ENCODE measurements at places on chromosomes 13 and 19. TPM values are rescaled to one million over a fixed set of nuclear protein-coding genes. Genes with fewer than 3 reads are reported as not detected.

Gene TDRD12
- polyA plus RNA-seq, result 0.26 TPM

Gene ERFL
- 0.29 TPM for polyA plus RNA-seq

Gene C13orf46
- 0.27 TPM for polyA plus RNA-seq

Gene FREM2
- polyA plus RNA-seq, result 42.5 TPM

Gene RAB8A
- polyA plus RNA-seq, result 74.3 TPM

Gene ZNF729
- polyA plus RNA-seq, result 0.09 TPM

Gene PTGER1
- polyA plus RNA-seq, result 7.4 TPM

DNA sequence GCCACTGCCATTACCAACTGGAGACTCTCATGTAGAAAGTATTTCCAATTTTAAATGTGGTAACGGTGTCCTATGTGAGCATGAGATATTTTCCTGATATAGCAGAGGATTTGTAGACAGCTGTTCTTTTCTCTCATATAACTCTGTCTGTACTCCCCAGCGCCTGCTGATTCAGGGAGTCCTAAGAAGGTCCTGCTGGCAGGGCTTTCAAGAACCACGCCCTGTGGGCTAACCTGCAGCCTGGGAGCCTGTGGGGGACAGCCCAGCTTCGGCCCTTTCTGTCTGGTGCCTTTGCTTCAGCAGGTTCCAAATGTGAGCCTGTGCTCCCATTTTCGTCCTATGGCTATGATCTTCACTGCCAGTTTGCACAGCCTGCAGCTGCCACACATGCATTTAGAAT, 316.8 kb downstream of the ATP8A2 start:
- H3K36me3 ChIP-seq, result no peaks in the 10 kb centered on the region
- H3K4me3 ChIP-seq, result no peak overlapping the region
- no peaks in the 10 kb centered on the region for H3K27me3 ChIP-seq
- no peaks in the 10 kb centered on the region for H3K4me1 ChIP-seq
- H3K27ac ChIP-seq, result no peak overlapping the region

GRCh38 chr13:75736173-75736572, 100.0 kb downstream of the LMO7 start:
- H3K36me3 ChIP-seq, result no peaks in the 10 kb centered on the region
- DNase-seq, result no peak
- no peak overlapping the region for H3K27ac ChIP-seq
- H3K4me3 ChIP-seq, result no peak overlapping the region

GRCh38 chr13:44378277-44378676, 4.7 kb downstream of the SERP2 start:
- H3K27me3 ChIP-seq, result peaks cover 18% of the 10 kb centered on the region
- no peaks in the 10 kb centered on the region for H3K4me1 ChIP-seq
- no peak overlapping the region for H3K4me3 ChIP-seq
- H3K36me3 ChIP-seq, result no peaks in the 10 kb centered on the region
- H3K27ac ChIP-seq, result no peak overlapping the region

DNA sequence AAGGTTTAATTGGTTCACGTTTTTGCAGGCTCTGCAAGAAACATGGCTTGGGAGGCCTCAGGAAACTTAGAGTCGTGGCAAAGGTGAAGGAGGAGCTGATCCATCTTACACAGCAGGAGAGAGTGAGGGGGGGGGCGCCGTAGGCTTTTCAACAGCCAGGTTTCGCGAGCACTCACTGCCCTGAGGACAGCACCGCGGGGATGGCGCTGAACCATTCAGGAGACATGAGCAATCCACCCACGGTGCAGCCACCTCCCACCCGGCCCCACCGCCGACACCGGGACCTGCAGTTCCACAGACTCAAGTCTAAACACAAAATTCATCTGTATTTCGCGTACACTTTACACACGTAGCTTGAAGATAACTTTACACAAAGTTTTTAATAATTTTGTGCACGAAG, 73.6 kb downstream of the KDM4B start:
- no peaks in the 10 kb centered on the region for H3K36me3 ChIP-seq
- no peaks in the 10 kb centered on the region for H3K27me3 ChIP-seq
- no peak overlapping the region for H3K27ac ChIP-seq

DNA sequence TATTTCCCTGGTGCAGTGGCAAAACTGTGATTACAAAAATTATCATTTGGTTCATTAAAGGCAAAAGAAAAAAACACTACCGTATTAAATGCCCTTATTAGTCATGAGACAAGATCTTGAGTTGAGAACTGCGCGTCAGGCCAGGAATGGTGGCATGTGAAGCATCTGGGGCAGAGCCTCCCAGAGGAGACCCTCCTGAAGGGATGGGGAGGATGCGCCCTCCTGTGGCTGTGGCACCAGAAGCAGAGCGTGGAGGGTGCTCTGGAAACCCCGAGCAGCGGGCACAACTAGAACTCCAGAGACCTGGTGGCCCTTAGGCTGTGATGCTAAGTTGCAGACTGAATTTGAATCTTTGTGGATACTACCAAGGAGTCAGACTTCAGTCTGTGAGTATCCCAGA, 11.5 kb downstream of the CUL4A start:
- peaks cover 27% of the 10 kb centered on the region for H3K4me1 ChIP-seq
- H3K36me3 ChIP-seq, result no peaks in the 10 kb centered on the region
- H3K27me3 ChIP-seq, result no peaks in the 10 kb centered on the region
- no peak overlapping the region for H3K27ac ChIP-seq

DNA sequence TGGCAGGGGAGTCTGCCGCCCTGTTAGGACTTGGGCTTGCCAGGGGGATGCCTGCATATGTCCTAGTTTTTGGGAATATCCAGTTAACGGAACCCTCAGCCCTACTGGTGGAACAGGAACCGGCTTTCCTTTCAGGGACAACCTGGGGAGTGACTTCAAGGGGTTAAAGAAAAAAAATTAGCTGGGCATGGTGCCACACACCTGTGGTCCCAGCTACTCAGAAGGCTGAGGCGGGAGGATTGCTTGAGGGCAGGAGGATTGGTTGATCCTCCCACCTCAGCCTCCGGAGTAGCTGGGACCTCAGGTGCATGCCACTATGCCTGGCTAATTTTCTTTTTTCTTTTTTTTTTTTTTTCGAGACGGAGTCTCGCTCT, 22.5 kb downstream of the LDLR start:
- no peak for DNase-seq
- no peak overlapping the region for H3K4me3 ChIP-seq
- no peaks in the 10 kb centered on the region for H3K4me1 ChIP-seq
- no peak overlapping the region for H3K27ac ChIP-seq
- H3K36me3 ChIP-seq, result peaks cover 4% of the 10 kb centered on the region

DNA sequence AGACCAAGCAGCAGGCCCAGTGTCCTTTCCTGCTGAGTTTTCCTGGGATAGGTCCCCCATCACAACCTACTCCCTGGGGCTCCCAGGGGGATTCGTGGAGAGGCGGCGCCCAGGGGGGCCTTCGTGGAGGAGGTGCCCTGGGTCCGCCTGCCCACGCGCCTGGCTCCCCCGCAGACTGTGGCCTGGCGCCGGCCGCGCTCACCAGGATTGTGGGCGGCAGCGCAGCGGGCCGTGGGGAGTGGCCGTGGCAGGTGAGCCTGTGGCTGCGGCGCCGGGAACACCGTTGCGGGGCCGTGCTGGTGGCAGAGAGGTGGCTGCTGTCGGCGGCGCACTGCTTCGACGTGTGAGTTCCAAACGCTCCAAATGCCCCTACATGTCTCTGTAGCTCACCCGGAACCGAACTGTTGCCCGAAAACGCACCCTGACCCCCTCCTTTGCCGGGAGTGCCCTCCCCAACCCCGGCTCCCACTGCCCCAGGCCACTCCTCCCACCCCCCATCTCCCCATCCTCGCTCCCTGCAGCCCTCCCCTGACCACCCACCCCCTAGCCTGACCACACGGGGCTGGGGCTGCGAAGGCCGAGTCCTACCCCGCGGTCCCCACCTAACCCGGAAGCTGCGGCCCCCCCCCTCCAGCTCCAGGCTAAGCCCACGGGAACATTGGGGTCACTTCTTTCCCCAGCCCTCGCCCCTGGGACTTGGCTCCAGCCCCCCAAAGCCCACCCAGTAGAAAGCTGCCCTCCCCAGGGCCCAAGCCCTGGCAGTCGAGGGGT, 3.3 kb downstream of the TIMM13 start:
- no peaks in the 10 kb centered on the region for H3K36me3 ChIP-seq
- DNase-seq, result no peak
- H3K4me1 ChIP-seq, result peaks cover 38% of the 10 kb centered on the region
- H3K27ac ChIP-seq, result no peak overlapping the region
- no peaks in the 10 kb centered on the region for H3K27me3 ChIP-seq

GRCh38 chr19:50496189-50497021, 14.6 kb downstream of the JOSD2 start:
- H3K36me3 ChIP-seq, result no peaks in the 10 kb centered on the region
- no peak overlapping the region for H3K27ac ChIP-seq

DNA sequence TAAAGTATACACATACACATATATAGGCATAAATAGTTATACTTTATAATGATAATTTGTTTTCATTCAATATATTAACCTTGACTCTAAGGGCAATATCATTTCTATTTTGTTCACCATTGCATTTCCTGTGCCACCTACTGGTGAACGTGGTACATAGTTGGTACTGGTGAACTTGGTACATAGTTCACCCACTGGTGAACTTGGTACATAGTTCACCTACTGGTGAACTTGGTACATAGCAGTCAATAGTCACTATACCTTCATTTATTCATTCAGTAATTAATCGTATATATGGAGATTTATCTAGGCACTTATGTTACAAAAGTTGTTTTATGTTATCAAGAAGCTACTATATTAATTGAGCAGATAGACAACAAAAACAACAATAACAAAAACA, 172.6 kb upstream of the ATXN8OS start:
- H3K27ac ChIP-seq, result no peak overlapping the region
- H3K27me3 ChIP-seq, result no peaks in the 10 kb centered on the region
- no peak for DNase-seq
- H3K36me3 ChIP-seq, result no peaks in the 10 kb centered on the region
- no peak overlapping the region for H3K4me3 ChIP-seq

DNA sequence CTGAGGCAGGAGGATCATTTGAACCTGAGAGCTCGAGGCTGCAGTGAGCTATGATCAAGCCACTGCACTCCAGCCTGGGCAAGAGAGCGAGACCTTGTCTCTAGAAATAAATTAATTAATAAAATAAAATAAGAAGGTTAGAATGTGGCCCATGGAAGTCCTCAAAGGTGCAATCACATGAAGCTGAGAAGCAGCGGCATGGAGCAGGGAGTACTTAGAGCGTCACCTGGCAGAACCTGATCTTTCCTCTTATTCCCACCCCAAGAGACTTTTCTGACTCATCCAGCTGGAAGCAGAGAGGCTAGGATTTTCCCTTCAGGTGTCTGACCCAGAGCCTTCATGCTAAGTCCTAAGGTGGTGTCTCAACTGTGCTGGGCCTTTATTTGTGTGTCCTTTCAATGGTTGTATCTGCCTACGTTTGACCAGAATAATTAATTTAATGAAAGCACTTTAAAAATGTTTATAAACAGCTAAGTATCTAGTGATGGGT, 8.9 kb upstream of the MRPS31 start:
- no peak overlapping the region for H3K27ac ChIP-seq
- DNase-seq, result no peak
- H3K4me1 ChIP-seq, result peaks cover 8% of the 10 kb centered on the region
- H3K36me3 ChIP-seq, result no peaks in the 10 kb centered on the region
- H3K27me3 ChIP-seq, result no peaks in the 10 kb centered on the region

DNA sequence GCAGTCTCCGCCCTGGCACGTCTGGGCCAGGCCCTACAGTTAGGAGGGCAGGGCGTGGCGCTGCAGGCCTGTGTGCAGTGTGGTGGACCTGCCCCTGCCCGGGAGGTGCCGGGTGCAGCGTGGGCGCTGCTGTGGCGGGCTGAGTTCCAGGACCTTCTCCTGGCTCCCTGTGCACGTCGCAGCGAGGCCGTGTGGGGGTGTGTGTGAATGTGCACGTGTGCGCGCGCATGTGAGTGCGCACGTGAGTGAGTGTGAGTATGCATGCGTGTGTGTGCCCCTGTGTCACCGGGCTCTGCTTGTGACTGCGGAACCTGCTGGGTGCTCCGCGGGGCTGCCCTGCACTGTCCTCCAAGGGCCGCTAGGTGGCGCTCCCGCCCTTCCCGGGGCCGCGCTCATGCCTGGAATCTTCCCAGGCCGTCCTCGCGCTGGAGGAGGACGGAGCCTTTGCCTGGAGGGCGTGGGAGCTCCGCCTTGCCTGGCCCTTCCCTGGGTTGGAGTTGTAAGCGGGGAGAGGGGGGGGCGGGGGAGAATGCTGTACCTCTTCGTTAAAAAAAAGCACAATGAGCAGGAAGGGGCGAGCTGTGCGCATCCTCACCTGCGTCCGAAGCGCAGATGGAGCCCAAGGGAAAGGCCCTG, 79.3 kb downstream of the KDM4B start:
- H3K4me3 ChIP-seq, result no peak overlapping the region
- peaks cover 6% of the 10 kb centered on the region for H3K4me1 ChIP-seq
- DNase-seq, result peak; percentile 92

GRCh38 chr19:29117926-29118325, 95.0 kb downstream of the UQCRFS1 start:
- no peaks in the 10 kb centered on the region for H3K36me3 ChIP-seq
- no peak for DNase-seq
- H3K4me3 ChIP-seq, result no peak overlapping the region
- no peaks in the 10 kb centered on the region for H3K27me3 ChIP-seq
- no peak overlapping the region for H3K27ac ChIP-seq

DNA sequence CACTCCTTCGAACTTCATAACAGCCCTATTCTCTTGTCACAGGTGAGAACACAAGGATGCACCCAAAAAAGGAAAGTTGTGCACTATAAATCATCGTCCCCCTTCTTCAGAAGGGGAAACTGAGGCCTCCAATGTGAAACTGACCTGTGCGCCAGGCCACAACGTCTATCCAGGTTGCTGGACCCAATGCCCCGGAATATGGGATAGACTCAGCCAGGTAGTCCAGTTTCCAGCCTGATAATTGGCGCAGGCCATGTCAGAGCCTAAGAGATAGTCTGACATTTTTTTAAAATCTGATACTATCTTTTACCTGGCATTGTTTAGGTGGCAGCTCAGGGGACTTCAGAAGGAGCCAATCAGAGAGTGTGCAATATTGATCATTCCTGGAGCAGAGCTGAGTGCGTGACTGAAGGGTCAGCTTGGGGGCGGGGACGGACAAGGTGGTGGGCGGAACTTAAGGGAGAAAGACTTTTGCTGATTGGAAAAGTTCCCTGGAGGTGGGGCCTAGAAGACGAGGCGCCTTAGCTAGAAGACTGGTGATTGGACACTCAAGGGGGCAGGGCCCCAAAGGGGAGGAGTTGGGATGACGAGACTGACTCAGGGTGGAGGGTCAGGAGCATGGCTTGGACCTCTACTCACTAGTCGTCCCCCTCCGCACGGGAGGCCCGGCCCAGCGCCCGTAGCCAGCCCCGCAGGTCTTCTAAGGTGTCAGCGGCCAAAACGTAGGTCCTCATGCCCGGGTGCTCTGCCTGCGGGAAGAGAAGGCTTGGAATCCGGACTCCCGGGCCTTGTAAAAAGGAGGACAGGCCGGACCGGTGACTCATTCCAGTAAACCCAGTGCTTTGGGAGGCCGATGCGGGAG, 8.5 kb downstream of the PLEKHA4 start:
- H3K27me3 ChIP-seq, result no peaks in the 10 kb centered on the region
- H3K4me1 ChIP-seq, result peaks cover 12% of the 10 kb centered on the region
- H3K4me3 ChIP-seq, result peak overlapping the region; percentile 42
- H3K36me3 ChIP-seq, result no peaks in the 10 kb centered on the region

- no peaks in the 10 kb centered on the region for H3K27me3 ChIP-seq
- no peaks in the 10 kb centered on the region for H3K4me1 ChIP-seq
- no peaks in the 10 kb centered on the region for H3K36me3 ChIP-seq
- no peak overlapping the region for H3K27ac ChIP-seq
- DNase-seq, result peak; percentile 8
These were observed 1505.9 kb downstream of the PCDH9 start for GRCh38 chr13:65724226-65724625.

- no peak overlapping the region for H3K4me3 ChIP-seq
- no peak overlapping the region for H3K27ac ChIP-seq
- no peaks in the 10 kb centered on the region for H3K36me3 ChIP-seq
- DNase-seq, result no peak
- H3K4me1 ChIP-seq, result no peaks in the 10 kb centered on the region
These were observed 5.5 kb upstream of the CCNE1 start for GRCh38 chr19:29806098-29806866.

GRCh38 chr13:99123101-99124045, 77.3 kb upstream of the UBAC2 start:
- H3K27me3 ChIP-seq, result no peaks in the 10 kb centered on the region
- H3K36me3 ChIP-seq, result no peaks in the 10 kb centered on the region
- peaks cover 6% of the 10 kb centered on the region for H3K4me1 ChIP-seq
- H3K4me3 ChIP-seq, result no peak overlapping the region
- DNase-seq, result no peak
